AG09319 (cell line): ENCODE measurements at places on chromosomes 6 and 20.

GRCh38 chr20:35903843-35904242 is 50.5 kb downstream of the SCAND1 start:
- no peak for DNase-seq

GRCh38 chr6:18022398-18023231 is 35.2 kb upstream of the KIF13A start:
- DNase-seq = no peak

GRCh38 chr20:16488616-16489015 is 84.6 kb downstream of the KIF16B start:
- no peak for DNase-seq

GRCh38 chr20:1696521-1697209 is 39.1 kb upstream of the SIRPG start:
- DNase-seq = no peak

- DNase-seq = peak; percentile 39
Observed at GRCh38 chr6:5132731-5133130, 47.6 kb downstream of the PPP1R3G start.

- no peak for DNase-seq
Observed at GRCh38 chr6:63881791-63882190, 246.2 kb downstream of the PHF3 start.

DNA sequence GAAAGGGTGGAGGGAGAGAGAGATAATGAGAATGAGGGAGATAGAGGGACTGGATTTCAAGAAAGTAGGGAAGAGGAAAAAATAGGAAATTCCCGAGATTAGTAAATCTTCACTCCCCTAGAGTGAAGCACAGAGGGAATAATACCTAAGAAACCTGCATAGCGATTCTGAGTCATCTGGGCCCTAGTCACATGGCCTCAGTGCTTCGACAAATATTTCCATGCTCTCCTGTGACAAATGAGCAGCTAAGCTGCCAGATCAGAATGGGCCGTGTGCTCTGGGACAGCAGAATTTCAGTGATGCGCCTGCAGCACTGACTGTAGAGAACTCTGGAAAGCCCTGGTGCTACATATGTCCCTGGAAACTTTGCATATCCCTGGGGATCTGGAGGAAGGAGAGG is 48.6 kb upstream of the GRIK2 start:
- DNase-seq = no peak
